Neural crest cell (in vitro differentiated cells): ENCODE measurements at places on chromosomes 7 and 10.

DNA sequence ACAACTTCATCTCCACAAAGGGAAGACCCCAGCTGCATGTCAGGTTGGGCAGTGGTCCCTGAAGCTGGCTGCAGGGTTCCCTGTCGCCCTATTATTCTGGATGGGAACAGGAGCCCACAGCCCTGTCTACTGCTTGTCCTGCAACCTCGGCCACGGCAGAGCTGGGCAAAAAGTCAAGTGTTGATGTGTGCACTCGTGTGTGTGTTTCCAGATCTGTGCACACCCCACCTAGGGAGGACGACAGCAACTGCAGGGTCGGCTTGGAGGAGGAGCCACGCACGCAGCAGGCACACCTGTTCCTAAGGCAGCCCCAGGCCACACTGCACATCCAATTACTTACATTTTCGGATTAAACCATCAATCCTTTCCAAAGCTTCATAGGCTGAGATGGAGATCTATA, 23.6 kb downstream of the PITRM1 start:
- DNase-seq = no peak

DNA sequence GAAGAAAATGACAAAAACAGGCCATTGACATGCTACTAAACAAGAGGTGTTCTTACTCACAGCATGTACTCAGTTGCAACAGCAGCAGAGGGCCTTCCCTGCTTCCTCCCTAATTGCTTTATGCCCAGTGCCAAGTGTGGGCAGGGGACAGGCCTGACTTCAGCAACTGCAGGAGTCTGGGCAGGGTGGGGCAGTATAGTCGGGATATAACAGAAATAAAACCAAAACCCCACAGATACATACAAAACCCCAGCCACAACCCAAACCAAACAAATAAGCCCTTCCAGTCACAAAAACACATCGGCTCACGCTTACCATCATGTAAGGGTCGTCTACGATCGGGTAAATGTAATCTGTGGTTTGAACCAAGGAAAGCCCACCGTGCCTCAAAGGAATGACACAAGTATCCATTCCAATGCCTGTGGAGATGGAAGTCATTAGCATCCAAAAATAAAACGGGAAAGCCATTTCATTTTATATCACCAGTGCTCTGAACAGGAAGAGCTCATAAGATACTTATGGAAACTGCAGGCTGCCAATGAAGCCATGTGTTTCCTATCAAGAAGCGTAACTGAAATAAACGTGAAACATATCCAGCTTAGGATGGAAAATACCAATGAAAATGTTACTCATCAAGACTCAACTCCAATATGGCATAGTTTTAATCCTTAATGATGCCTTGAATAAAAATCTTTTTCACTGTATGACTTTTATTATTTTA, 9.5 kb downstream of the SEPHS1 start:
- DNase-seq = no peak

- DNase-seq = no peak
Observed at GRCh38 chr7:83937930-83938329, 256.7 kb downstream of the SEMA3A start.

- DNase-seq = no peak
Observed at GRCh38 chr7:30815951-30816644, 44.9 kb downstream of the MINDY4 start.

DNA sequence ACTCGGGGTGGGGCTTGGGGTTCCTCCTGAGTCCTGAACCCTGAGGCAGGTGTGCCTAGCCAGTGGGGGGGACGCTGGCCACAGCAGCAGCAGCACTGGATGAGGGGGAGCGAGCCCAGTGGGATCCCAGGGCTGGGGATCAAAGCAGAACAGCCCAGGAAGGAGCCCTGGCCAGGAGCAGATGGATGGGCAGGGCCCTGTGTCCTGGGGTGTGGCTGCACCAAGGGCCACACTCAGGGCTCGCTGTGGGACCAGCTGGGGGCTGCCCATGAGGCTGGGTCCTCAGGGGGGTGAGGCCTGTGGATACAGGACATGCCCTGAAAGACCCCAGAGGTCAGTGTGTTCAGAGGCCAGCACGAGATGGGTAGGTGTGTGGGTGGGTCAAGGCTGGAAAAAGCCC, 50.9 kb downstream of the STK32C start:
- DNase-seq = no peak

DNA sequence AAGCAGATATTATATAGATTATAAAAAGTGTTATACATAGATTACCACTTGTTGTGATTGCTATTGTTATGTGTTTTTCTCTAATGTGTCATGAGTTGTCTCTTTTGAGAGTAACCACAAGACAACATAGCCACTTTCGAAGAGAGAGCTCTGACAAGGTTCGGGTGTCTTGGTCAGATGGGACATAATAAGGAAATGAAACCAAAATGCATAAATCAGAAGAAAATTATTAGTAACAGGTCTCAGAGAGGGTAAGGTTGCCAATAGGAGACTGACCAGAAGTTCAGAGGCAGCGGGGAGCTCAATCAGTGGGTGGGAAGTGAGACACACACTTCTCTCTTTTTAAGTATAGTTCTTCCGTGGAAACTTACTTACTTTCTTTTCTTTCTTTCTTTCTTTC, 639.2 kb upstream of the POT1 start:
- no peak for DNase-seq
